Stimulated activated CD4-positive, alpha-beta T cell treated with anti-CD3 and anti-CD28 coated beads, Interleukin-1b, Interleukin-23, amount 100 ng/mL, for 1 hour (primary cell): ENCODE measurements at places on chromosomes 2 and 18.

GRCh38 chr2:31136000-31136399 lies 2.2 kb downstream of the GALNT14 start:
- DNase-seq = no peak

GRCh38 chr2:206471524-206472062 lies 28.3 kb downstream of the ADAM23 start:
- no peak for DNase-seq

DNA sequence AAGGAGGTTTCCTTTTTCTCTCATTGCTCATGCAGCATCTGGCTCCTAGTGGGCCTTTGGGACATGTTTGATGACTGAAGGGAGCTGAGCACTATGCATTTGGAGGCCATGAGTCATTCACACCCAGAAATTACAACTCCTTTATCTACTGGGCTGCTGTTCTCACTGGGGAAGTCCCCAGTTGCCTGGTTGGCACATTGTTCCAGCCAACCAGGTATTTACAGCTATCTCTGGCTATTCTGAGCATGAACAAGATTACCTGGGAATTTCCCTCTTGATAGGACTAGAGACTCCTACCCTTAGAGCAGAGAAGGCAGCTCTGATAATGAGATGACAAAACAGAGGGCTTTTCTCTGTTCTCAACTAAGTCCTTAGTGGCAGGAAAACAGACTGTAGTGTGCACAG lies 206.5 kb downstream of the SETBP1 start:
- no peak for DNase-seq

DNA sequence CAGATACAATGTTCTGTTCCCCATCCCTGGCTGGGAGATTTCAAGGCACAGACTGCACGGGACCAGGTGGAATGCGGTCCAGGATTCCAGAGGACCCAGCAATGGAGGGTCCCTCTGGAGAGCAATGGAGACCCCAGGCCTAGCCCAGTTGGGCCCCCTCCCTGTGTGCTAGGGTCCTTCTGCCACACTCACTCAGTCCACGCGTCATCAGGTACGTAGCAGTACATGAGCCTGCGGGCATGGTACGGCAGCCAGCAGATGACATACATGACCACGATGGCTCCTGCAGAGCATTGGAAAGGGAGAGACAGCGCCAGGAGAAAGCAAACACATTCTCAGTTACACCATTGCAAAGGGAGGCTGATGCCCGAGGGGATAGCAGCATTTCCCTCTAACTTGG lies 10.1 kb downstream of the NTSR2 start:
- no peak for DNase-seq

DNA sequence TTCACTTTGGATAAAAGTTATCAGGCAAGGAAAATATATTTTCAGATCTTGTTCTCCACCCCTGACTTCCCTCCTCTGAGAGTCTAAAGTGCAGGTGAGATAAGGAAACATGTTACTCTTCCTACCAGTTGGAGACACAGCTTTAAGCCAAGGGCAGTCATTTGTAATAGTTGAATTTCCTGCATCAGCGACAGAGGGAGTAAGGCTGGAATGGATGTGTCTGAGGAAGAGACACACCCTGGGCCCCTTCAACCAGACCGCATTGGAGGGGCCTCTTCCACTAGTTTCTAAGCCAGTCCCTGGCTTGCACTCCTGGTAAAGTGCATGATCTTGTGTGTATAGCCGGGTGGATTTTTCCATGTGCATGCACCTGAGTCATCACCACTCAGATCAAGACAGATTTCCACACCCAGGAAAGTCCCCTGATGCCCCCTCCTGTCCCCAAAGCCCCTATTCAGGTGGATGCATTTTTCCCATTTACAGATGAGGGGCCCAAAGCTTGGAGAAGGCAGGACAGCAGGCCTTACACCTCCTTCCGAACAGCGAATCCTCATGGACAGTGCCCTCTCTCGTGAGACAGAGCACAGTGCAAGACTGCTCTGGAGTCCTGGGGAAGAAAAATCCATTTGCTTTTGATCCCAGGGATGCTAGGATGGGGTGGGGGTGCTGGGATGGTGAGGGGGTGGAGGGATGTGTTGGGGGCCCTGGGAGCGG lies 66.7 kb upstream of the SH3RF3 start:
- no peak for DNase-seq

DNA sequence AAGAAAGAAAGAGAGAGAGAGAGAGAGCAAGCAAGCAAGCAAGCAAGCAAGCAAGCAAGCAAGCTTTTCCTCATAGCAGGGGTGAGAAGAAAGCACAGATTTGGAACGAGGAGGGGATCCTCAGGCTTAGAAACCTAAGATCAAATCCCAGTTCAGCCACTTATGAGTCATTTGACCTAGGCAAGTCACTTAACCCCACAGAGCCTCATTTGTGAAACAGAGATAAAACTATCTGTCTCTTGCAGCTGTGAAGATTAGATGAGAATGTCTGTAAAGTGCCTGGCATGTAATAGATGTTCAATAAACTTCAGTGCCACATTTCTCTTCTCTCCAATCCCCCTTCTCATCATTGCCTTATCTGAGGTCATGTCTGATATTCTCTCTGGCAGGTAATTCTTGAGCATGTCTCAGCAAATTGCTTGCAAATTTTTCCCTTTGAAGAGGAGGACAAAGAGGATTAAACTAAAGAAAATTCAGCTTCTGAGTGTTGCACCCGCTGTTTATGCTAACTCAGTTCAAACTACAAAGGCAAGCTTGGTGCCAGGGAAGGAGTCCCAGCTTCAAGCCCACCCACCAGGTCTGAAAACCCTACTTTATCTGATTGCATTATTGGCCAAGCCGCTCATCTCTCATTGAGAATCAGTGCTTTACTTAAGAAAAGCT lies 20.3 kb downstream of the ALK start:
- DNase-seq = no peak

DNA sequence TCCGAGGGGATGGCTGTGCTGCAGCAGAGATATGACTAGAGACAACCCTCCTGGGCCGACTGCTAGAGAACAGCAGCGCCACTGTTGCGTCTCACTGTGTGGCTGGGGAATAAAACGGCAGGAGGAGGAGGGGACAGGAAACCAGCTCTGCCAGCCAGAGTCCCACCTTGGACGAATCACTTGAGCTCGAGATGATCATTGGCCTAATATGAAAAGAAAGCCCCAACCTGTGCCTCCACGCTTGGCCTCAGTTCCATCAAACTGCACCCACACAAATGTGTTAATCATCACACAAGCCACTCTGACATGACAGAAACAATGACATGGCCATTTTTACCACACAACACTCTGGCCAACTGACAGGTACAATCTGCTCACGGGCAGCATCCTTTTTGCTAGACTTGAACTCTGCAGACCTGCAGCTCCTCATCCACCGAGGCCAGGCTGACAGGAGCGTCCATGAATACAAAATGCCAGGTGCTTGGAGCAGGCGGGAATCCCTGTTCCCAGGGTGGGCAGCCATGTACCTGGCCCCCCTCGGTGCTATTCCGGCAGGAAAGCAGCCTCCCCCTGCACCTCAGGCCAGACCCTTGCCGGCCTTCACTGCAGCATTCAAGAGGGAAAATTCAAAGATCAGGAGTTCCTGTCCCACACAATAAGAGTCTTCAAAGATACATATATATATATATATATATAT lies 52.3 kb downstream of the PARD6G start:
- no peak for DNase-seq

DNA sequence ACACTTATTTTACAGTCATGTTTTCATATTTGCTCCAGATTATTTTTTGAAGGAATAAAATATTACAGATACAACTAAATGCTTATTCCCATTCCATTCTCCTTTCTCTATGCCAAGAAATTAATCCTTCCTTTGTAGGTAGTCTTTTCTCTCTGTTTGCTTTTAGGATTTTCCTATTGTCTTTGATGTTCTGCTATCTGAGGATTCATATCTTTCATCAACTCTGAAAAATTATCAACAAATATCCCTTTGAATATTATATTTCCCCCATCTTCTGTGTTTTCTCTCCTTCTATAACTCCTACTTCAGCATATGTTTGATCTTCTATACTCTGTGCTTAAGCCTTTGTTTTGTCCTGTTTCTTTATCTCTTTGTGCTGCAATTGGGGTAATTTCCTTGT lies 260.4 kb upstream of the RBMS1 start:
- no peak for DNase-seq

- DNase-seq = peak; percentile 61
Measured at GRCh38 chr2:74334931-74335333, 8.3 kb downstream of the SLC4A5 start.

GRCh38 chr2:27672723-27673486 lies 9.2 kb downstream of the SLC4A1AP start:
- DNase-seq = no peak

DNA sequence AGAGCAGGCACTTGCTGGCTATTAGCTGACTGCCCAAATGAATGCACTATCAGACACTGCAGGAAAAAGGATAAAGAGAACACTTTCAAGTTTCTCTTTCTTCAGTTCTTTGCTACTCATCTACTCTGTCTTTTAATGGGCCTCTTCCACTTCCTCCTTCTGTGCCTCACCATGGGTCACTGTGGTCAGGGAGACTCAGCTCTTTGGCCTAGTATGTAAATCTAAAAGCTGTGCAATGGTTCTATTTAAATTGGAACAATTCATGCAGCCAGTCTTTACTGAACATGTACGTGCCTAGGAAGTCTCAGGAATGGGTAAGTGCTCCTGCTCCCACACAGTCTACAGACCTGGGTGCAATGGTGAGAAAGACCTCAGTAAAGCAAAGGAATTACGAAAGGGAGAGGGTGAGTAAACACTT lies 79.1 kb upstream of the DNMT3A start:
- no peak for DNase-seq

DNA sequence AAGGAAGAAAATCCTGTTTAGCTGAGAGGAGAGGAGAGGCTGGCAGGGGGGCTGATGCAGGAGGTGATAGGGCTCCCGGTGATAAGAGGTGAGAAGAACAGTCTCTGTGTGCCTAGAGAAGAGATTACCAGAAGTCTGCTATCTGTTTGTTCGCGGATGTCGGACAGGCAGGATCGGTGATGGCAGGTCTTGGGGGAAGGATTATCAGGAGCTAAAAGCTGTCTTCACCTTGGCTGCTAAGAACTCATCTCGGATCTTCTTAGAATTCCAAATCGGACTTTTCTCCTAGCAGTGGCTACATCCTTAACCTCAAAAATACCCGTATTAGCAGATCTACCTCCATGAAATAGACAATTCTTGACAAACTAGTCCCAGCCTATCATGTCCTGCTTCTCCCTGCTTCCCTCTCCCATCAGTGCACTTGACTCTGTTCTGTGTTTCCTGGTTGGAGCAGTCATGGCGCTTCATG lies 282.1 kb upstream of the TRIB2 start:
- no peak for DNase-seq

DNA sequence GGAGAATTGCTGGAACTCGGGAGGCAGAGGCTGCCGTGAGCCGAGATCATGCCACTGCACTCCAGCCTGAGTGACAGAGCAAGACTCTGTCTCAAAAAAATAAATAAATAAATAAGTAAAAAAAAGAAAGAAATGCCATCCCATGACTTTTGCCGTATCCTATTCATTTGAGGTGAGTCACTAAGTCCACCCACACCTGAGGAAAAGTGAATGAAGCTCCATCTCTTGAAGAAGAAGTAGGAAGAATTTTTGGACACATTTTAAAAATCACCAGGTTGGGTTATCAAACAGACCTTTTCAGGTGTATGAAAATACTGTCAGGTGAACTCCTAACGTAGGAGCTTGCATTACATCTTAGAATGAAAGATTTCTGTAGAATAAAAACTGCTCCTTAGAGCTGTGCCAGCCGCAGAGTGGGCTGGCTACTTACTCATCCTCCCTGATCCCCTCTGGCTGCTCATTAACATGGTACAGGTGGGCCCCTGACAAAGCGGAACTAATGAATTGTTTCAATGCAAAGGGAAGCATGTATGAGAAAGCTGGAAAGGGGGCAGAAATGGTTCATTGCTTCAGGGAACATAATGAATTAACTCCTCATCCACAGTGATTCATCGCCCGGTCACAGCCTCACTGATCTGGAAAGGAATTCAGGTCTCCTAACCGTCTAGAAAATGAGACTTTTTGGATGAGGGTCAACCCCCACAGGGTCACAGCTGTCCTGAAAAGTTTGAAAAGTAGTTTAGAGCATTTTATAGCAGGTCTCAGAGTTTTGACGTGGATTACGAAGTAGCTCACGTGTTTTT lies 191.4 kb downstream of the SPP2 start:
- DNase-seq = no peak

DNA sequence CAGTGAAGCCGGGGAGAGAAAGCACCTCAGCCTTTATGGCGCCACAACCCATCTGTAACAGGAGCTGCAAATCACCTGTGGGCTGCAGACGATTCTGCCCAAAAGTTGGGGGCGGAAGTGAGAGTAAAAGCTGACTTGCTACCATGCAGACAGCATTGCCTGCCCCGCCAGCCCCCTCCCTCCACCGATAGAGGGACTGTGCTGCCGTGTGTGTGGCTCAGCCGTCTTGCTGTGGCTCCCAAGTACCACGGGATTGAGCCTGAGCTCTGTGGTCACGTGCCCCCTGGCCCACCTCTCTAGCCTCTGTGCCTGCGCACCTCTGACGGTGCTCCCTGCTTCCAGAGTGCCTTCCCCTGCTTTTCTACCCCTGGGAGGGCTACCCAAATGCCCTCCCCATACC lies 79.6 kb downstream of the GLI2 start:
- DNase-seq = no peak

DNA sequence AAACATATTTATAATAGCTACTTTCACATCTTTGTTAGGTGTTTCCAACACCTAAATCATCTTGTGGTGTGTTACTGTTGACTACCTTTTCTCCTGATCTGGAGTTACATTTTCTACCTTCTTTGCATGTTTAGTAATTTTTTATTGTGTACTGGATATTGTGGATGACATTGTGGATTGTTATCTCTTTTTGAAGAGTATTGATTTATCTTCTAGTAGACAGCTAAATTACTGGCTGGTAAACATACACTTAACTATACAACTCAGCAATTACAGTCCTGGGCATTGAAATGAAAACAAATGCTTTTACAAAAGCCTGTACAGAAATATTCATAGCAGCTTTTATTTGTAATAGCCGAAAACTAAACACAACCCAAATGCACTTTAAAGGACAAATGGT lies 150.8 kb downstream of the PTRHD1 start:
- no peak for DNase-seq

DNA sequence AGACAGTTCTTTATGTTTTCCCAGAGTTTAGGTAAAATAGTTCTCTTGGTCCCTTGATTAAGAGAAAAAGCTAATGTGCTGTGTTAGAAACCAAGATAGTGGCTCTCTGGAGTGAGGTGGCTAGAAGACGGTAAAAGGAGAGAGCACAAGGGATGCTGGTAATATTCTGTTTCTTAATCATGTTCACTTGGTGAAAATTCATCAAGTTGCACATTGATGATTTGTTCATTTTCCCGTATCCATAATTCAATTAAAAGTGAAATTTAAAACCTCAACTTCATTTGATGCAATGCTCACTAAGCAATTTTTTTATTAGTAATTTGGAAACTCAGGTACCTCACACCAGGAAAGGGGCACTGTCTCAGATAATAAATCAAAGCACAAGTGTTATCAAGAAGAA lies 113.8 kb downstream of the NBAS start:
- DNase-seq = no peak
